ENCODE measurements at places on chromosomes 2 and 18.

- no peak for DNase-seq
These were observed 70.7 kb upstream of the SERPINE2 start for GRCh38 chr2:224109751-224110150.

DNA sequence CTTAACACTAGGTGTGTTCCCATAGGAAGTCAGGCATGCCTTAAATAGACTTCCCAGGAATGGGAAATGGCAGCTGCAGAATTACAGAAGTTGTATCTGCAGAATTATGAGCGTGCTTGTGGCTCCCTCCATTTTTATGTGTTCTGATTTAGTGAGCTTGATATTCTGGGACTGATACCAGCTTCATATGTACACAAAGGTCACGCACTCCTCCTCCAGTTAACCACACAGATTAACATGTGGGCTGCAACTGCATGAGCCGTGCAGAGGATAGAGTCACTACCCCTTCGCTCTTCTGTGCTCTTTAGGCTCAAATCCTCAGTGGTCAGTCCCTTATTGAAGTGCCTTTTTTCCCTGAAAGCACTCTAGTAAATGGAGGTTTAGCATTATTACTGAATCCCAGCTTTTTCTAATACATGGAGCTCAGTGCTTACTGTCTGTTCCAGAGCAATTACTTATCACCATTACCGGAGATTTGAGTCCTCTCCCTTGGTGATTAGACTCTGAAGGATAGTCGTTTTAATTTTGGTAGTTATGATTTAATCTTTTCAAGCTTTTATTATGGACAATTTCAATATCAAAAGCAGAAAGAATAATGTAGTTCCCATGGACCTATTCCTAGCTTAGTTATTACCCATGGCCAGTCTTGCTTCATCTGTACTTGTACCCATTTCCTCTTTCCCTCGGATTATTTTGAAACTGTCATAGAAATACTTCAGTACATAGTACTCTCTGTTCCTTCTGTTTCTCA, 238.3 kb downstream of the PRKCE start:
- no peak for DNase-seq

- no peak for DNase-seq
These were observed 41.1 kb downstream of the SP140 start for GRCh38 chr2:230266638-230267037.

GRCh38 chr2:188042412-188042811, 249.3 kb upstream of the GULP1 start:
- DNase-seq = no peak

GRCh38 chr2:16319551-16320121, 346.0 kb downstream of the CYRIA start:
- DNase-seq = no peak

- no peak for DNase-seq
These were observed 53.4 kb downstream of the SMAD4 start for GRCh38 chr18:51083398-51083797.

Measured in NCI-H774 (cell line).